ENCODE measurements at places on chromosomes 7 and 10. TPM values are rescaled to one million over a fixed set of nuclear protein-coding genes. Genes with fewer than 3 reads are reported as not detected.

The ABCA13 gene
- 1.0 TPM for total RNA-seq

The PLCE1 gene
- 0.75 TPM for total RNA-seq

The AEBP1 gene
- 3.4 TPM for total RNA-seq

The HGF gene
- 18.4 TPM for total RNA-seq

The AZGP1 gene
- total RNA-seq, result 952 TPM

The DOCK4 gene
- 48.9 TPM for total RNA-seq

The NPSR1 gene
- not detected for total RNA-seq

The PLEKHS1 gene
- not detected for total RNA-seq

The AIFM2 gene
- 5.0 TPM for total RNA-seq

The HABP2 gene
- total RNA-seq, result 247 TPM

The SPDYE11 gene
- total RNA-seq, result not detected

The LRRN3 gene
- 0.25 TPM for total RNA-seq

The SUGCT gene
- total RNA-seq, result 6.2 TPM
